NCI-H2081 treated with DMSO at 0.1 percent for 48 hours (cell line): ENCODE measurements at places on chromosomes 1 and 21.

- no peak for DNase-seq
Measured at GRCh38 chr1:47191940-47192457, 2.2 kb upstream of the PDZK1IP1 start.

DNA sequence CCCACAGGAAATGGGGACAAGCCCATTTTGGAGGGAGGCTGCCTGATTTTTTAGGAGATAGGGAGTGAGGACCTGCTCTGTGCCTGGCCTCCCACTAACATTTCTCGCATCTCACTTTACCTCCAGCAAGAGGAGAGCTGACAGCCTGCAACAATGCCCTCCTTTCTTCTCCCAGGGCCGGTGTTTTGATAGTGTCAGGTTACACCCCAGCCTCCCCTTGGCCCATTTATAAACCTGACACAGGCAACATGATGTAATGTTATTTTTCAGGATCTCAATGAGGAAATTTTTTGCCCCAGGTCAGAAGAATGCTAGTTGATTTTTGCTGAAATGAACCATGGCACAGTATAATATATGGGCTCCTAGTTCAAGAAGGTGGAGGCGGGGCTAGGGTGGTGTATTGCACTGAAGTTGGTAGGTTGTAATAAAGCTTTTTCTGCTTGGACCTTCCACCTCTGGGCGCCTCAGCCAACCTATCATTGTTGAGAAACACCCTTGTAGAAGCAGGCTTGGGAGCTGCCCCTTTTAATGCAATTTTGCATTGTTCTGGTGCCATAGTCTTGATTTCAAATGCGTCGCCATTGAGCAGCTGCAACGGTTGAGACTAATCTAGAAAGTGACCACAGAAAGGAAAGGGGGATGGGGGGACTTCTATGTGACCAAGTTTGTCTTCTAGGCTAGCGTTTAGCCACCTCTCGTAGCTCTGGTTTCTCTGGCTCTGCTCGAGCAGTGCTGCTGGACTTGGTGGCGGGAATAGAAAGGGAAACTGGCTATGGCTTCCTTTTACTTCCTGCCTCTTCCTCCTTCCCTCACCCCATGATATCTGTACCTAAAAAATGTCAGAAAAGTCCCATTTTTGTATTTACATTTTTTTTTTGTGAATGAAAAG is 53.0 kb downstream of the PBX1 start:
- peak; percentile 73 for DNase-seq

DNA sequence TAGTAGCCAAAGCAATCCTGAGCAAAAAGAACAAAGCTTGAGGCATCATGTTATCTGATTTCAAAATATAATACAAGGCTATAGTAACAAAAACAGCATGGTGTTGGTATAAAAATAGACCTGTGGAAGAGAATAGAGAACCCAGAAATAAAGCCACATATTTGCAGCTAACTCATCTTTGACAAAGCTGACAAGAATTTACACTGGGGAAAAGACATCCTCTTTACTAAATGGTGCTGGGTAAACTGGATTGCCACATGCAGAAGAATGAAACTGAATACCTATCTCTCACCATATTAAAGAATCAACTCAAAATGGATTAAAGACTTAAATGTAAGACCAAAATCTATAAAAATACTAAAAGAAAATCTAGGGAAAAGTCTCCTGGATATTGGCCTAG is 59.5 kb upstream of the CD55 start:
- no peak for DNase-seq

DNA sequence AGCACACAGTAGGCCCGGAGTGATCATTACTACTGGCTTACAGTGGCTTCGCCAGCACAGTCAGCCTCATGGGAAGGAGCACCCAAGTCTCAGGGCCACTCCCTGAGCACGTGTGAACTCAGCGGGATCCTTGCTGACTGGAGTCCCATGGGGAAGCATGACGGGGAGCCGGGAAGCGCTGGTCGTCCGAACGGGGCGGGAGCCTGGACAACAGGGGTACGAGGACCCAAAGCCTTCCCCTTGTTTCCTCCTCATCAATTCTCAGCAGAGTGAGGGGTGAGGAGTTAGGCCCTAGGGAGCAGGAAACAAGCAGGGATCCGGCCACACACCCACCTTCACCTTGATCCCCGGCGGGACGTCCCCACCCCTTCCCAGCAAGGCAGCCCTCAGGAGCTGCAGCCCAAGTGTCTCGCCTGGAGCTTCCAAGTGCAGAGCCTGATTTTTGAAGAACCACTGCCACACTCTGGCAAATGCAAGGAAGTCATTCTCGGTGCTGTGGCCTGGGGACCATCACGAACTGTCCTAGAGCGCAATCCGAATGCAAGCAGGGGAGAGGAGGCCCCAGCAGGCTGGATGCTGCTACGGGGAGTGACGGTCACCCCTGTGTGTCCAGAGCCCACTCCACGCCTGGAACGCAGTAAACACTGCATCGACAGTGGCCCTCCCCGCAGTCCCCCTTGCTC is 35.5 kb downstream of the TOMM20 start:
- DNase-seq, result no peak

DNA sequence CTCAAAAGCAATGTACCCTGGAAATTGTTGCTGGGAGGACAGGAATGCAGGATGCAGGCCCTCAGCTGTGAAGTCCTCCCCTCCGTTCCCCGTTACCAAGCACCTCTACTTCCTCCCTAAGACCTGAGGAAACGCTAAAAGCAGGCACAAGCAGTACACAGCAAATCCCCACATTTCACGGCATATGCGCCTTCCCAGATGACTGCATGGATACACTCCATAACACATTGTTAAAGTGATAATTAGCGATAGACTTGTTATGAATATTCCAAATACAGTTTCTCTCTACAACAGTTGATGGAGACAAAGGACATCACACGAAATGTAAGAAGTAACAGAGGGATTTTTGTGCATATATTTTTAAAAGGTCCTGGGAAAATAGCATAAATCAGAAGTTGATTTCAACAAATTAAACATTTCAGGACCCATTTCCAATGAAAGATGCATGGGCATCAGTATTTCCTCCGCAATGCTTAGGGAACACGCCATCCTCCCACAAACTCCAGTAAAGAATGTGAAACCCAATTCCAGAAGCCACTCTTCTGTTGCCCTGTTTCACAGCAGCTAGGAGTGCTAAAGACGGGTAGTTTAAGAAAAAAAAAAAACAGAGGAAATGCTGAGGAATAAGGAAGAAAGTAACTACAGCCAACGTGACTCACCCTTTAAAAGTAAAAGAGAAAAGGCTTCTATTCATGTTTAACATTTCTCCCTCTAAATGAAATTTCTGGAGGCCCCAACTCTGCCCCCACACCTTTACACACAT is 75.5 kb downstream of the HIVEP3 start:
- no peak for DNase-seq

- no peak for DNase-seq
Measured at GRCh38 chr1:181675091-181675917, 192.0 kb downstream of the CACNA1E start.
